ENCODE measurements at places on chromosomes 12 and 14.

DNA sequence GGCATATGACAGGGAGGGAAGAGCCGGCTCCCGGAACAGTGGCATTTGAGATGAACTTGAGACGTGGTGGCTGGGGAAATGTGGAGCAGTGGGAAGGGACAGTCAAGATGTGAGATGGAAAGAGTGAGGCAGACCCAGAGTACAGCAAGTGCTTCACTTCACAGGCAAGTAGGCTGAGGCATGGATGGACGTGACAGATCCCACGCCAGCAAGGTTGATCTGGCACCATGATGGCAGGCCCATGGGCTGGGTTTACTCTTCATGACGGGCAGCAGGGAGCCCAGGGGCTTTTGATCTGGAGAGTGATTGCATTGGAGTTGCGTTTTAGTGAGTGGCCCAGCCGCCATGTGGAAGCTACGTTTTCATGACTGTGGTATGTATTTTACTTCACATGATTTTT is 17.9 kb upstream of the EML1 start:
- no peak for DNase-seq

DNA sequence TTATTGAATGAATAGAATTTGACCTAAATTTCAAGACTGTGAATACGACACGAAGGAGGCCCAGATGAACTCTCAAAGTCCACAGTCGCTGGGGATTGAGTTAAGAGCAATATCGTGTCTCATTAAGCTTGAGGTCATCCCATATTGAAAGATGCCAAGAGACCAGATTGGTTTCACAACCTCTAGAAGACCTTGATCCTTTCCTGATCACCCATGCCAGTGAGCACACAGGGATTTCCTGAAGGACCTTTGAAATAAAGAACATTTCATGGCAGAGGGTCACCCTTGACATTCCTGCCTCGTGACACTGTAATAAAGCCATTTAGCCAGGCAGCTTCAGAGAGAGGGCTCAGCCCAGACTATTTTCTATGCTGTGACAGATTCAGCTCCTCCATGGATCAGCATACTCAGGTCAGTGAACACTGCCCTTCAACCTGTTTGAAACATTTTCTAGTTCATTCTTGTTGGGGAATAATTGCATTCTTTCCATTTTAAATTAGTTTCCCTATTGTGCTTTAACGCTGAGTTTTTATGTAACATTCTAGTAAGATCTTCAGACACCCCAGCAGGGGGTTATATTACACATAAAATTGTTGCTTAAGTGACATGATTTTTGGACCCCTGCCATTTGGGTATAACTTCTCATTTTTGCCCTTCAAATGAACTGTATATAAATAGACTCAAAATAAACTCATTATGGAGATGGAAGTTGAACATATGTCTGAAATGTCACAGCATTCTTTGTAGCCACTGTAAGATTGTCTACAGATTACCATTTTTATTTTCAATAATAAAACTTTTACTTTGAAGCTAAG is 213.2 kb downstream of the C12orf50 start:
- DNase-seq, result no peak

- no peak for DNase-seq
Measured at GRCh38 chr14:80809663-80810062, 131.9 kb downstream of the CEP128 start.

DNA sequence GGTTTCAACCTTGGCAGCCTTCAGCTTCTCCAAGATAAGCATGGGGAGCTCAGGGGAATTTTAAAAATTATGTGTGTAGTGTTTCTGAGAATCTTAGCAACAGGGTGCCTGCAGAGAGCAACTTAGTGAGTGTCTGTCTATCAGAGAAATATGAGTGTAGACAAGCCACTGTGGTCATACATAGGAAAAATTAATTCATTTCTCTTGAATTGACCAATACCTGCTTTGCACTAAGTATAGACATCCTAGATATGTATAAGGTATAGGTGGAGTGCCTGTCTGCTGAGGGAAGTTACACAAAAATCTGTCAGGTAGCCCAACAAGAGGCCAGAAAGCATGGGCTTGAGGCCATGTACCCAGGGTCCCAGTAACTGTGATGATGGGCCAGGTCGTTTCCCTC is 20.7 kb downstream of the HELB start:
- DNase-seq, result no peak

GRCh38 chr14:22767323-22767589 is 768 bp downstream of the OXA1L start:
- DNase-seq, result no peak

DNA sequence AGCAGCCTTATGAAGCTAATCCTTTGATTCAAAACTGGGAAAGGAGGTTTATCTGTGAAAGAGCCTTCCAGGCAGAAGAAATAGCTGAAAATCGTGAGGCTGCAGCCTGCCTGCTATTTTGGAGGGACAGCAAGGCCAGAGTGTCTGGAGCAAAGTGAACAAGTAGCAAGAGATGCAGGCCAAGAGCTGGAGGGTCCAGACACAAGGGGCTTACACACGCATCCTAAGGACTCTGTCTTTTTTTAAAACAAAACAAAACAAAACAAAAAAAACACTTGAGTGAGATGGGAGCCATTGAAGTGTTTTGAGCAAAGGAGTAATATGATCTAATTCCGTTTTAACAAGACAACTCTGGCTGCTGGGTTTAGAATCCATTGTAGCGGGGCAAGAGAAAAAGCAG is 76.4 kb upstream of the BCAT1 start:
- DNase-seq, result no peak

Measured in stimulated activated CD4-positive, alpha-beta T cell treated with anti-CD3 and anti-CD28 coated beads, TNF-alpha, amount 100 ng/mL, for 1 hour (primary cell).